ENCODE measurements at places on chromosomes 11 and 22.

GRCh38 chr11:118200901-118201680 lies 23.7 kb downstream of the JAML start:
- no peak for DNase-seq

DNA sequence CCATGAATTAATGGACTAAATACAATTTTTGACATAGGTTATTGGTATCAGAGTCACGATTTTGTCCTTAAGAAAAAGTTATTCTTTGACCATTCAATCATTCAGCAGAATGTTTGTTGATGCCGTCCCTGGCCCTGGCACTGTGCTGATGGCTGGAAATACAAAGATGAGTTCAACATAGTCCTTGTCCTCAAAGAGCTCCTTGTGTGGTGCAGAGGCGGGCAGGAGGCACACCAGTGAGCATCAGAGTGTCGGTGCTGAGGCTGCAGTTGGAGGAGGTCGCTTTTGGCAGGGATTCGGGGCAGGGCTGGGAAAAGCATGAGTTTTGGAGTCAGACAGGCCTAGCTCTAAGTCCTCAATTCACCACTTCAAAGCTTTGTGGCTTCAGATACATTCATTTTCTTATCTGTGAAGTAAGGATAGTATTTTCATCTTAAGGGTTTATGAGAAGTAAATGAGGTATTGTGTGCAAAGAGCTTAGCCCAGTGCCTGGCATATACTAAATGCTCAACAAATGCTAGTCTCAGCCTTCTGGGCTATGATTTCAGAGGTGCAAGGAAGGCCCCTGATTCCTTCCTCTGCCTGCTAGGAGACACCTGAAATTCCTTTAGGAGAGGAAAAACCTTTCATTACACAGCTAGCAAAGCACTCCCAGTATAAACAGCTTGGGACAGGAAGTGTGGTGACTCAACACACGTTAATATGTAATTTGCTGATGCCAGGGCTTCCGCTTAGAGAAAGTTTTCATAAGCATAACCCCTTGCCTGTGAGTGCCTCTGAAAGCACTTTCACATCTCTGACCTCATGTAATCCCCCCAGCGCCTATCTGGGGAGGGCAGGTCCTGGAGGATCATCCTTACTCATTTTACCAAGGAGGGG lies 113.8 kb downstream of the NECTIN1 start:
- no peak for DNase-seq

DNA sequence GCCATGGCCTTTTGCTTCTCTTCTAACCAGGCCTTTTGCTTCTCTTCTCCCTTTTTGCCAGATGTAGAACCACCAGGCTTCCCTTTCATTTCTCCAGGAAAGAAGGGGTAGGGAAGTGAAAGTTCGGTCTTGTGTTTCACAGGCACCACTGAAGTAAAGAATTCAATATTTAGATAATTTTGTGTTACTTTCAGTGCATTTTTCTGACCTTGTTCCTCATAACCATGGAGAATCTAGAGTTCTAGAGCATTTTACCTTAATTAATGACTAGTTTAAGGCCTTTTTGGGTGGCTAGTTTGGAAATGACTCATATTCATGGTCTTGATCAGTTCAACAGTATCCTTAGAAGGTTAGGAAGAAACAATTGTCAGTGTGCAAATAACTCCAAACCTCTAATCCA lies 22.7 kb downstream of the GRAMD1B start:
- DNase-seq, result no peak

- no peak for DNase-seq
Observed at GRCh38 chr11:109029927-109030326, 365.1 kb downstream of the DDX10 start.

GRCh38 chr22:38230916-38231315 lies 29.1 kb downstream of the MAFF start:
- DNase-seq, result no peak

- DNase-seq, result no peak
Observed at GRCh38 chr22:17767233-17768065, 6.8 kb downstream of the BID start.

- DNase-seq, result no peak
Observed at GRCh38 chr22:29733362-29734201, 13.8 kb downstream of the CABP7 start.

DNA sequence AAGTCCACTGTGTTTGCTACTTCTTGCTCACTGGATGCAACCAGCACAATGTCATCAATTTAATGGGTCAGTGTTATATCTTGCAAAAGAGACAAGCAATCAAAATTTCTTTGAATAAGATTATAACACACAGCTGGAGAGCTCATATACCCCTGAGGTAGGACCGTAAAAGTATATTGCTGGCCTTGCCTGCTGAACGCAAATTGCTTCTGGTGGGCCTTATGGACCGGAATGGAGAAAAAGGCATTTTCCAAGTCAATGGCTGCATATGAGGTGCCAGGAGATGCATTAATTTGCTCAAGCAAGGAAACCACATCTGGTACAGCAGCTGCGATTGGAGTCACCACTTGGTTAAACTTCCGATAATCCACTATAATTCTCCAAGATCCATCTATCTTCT lies 119.1 kb downstream of the ZNF280B start:
- DNase-seq, result no peak

DNA sequence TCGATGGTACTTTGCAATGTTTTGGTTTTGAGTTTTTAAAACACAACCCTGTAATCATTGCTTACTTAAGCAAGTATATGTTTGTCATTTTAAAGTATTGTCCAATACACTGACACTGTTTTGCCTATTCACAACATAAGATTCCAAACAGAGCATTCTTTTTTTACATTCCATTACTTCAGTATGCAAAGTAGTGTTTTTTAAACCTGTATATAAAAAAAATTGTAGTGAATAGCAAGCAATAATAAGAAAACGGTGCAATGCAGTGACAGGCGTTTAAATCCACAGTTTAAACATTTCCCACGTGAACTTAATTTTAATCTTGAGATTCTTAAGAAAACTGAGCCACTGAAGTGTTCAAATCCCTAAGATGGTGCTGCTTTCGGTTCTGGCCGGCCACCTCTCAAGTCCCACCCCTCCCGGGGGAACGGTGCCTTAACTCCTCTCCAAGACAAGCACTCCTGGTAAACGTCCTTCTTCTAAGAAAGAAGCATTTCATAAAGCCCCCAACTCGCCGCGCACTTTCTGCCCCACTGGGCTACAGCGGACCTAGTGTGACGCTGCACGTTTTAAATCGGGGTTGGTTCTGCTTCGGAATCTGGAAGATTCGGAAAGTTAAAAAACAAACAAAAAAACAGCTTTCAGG lies 2.9 kb downstream of the PGR start:
- DNase-seq, result no peak

- no peak for DNase-seq
Observed at GRCh38 chr11:130519128-130519932, 70.9 kb downstream of the ADAMTS15 start.

DNA sequence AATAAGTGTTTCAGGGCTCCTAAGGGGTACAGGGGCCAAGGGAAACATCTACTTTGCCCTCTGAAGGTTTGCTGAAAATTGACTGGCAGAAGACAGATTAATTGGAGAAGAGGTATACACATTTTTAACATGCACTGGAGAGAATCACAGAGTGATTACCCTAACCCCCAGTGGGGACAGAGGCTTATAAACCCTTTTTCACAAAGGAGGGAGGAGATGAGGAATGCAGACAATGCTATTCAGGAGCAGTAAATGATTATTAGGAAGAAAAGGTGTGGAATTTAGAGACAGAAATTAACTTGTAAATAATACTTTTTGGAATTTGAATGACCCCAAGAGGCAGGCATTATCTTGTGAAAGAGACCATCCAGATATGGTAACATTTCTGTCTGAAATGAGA lies 582.4 kb upstream of the B3GAT1 start:
- DNase-seq, result no peak

DNA sequence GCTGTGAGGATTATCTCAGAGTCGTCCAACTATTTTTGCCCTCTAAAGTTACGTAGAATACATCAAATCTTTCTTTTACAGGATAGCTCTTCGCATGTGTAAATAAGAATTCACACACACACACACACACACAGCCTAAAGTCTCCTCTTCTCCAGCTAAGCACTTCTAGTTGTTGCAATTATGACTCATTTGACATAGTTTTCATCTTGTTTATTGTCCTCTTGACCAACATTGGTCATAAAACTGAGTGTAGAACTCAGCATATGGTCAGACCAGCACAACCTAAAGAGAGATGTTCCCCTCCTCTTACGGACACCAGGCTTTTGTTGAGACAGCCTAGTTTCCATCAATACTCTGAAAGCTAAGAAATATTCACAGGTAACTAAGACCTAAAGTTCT lies 234.2 kb downstream of the BLID start:
- DNase-seq, result no peak

- no peak for DNase-seq
Observed at GRCh38 chr11:121453589-121454299, 977 bp upstream of the SORL1-AS1 start.

GRCh38 chr11:85810871-85811611 lies at the start of gene SYTL2:
Gene SYTL2 (minus strand): TSS chr11:85811141. CDS start chr11:85757725, 53,416 bp downstream.
- DNase-seq, result peak; percentile 66

- DNase-seq, result no peak
Observed at GRCh38 chr11:77065878-77066228, 918 bp upstream of the CAPN5 start.

DNA sequence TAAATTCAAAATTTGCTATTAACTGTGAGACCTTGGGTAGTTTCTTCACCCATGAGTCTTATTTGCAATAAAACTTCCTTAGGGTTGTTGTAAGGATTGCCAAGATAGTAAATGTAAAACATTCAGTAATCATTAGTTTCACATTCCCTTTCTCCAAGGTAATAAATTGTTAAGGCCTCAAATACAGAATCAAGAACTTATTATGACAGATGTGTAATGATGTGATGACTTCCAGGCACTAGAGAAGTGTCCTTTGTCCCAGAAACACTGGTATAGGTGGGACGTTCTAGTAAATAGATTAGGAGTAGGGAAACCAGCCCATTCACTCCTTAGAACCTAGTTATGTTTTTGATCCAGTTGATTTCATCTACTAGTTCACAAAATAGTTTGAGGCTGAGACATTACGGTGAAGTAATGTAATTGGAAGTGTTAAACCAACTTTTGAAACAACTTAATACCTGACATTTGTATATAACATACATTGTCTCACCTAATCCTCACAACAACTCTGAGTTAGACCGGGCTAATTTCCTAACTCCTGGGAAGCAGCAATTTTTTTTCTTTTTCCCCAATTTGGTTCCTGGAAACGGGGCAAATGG lies 25.5 kb downstream of the CTNND1 start:
- DNase-seq, result no peak

DNA sequence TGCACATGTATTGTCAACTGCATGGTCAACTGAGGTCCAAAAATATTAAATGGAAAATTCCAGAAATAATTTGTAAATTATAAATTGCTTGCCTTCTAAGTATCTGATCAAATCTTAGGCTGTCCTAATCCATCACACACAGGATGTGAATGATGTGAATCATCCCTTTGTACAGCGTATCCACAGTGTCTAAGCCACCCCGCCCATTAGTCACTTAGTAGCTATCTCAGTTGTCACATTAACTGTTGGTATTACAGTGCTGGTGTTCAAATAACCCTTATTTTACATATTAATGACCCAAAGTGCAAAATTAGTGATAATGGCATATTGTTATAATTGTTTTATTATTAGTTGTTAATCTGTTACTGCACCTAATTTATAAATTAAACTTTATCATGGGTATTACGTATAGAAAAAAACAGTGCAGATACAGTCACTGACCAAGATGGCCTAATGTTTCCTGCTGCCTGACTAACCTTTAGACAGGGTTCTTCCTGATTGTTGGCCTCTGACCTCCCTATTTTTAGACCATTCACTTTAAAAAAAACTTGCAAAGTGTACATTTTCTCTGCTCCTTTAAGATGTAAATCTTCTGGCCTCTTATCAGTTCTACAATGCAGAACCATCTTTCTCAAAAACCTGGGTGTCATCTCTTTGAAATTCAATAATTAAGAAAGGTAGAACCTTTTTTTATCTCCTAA lies 2.9 kb upstream of the SVIP start:
- no peak for DNase-seq

GRCh38 chr11:132131961-132132360 lies 761.5 kb downstream of the NTM start:
- no peak for DNase-seq

DNA sequence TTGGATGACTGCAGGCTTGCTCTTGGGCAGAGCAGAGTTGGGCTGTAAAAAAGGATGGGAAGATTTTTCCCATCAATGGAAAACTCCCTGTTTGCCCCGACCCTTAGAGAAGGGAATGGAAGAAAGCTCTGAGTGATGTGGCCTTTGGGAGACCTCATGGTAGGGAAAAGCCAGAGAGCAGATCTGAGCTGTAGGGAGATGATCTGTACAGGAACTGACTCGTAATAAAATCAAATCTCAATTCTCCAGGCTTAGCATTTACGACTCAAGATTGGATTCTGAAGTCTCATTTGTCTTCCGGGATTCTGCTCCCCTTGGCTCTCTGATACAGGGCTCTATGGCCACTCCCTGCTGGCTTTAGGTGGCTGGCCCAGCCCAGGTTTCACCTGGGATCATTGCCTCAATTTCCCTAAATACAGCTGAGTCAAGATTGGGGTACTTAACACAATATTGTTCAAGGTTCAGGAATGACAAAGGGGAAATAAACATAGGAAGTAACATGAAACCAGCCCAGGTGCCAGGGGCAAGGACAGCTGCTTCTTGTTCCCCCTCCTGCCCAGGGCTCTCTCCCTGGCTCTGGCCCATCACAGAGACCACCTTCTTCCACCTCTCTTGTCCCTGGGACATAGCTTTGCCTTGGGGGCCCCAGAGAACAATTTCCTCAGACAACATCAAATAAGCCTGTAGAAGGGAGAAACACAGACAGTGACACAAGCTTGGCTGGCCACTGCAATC lies 38.4 kb upstream of the THY1 start:
- no peak for DNase-seq

DNA sequence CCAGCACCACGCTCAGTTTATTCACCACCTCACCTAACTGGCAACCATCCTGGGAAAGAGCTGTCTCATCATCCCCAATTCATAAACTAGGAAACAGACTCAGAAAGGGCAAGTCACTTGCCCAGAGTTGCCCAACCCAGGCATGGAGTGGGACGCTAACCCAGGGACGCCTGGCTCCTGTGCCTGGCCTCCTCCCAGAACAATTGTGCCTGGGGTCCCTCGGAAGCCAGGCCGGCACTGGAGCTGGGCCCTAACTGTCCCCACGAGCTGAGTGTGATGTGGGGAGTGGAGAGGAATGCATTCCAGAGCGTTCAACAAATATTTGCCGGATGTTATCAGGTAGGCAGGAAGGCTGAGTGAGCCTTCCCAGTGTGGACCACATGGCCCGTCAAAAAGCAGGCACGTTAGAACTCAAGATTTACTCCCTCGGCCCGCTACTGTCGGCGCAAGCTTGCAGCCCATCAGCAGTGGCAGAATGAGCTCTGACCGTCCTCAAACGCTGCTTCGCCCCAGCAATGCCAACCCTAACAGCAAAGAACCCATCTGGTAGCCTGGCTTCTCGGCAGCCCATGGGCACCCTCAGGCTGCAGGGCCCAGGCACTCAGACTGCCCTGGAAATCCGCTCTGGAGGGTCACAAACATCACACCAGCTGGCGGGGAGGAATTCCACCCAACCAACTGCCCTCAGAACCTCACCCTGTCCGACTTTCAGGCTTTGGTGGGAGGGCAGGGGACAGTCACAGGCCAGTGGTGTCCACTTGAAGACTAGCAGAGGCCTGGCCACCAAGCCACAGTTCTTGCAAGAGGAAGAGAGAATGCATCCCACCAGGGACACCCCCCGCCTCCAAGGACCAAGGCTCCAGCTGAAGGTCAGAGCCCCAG lies 35.6 kb downstream of the MYH9 start:
- no peak for DNase-seq

- peak; percentile 61 for DNase-seq
Observed at GRCh38 chr11:63999349-64000025, 13.2 kb downstream of the OTUB1 start.

- DNase-seq, result no peak
Observed at GRCh38 chr22:49965091-49966040, 4.8 kb downstream of the PIM3 start.

GRCh38 chr11:23280088-23280487 lies 419.8 kb upstream of the CCDC179 start:
- DNase-seq, result no peak

All from stimulated activated CD4-positive, alpha-beta T cell treated with anti-CD3 and anti-CD28 coated beads, Interleukin-15, amount 100 ng/mL, for 1 hour (primary cell).